ENCODE measurements at places on chromosomes 4 and X.

GRCh38 chrX:154068560-154068959 is 29.0 kb downstream of the MECP2 start:
- no peak for DNase-seq

DNA sequence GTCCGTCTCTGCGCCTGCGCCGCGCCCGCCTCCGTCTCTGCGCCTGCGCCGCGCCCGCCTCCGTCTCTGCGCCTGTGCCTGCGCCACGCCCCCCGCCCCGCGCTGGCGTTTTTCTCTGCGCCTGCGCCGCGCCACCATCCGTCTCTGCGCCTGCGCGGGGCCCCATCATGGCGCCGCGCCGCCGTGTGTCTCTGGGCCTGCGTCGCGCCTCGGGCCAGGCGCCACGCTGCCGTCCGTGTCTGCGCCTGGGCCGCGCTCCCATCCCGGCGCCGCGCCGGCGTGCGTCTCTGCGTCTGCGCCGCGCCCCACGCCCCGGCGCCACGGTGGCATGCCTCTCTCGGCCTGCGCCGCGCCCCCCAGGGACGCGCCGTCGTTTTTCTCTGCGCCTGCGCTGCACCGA is 51.8 kb upstream of the DUX4 start:
- DNase-seq, result peak; percentile 11

GRCh38 chrX:77779695-77780094 is 6.3 kb downstream of the ATRX start:
- no peak for DNase-seq

DNA sequence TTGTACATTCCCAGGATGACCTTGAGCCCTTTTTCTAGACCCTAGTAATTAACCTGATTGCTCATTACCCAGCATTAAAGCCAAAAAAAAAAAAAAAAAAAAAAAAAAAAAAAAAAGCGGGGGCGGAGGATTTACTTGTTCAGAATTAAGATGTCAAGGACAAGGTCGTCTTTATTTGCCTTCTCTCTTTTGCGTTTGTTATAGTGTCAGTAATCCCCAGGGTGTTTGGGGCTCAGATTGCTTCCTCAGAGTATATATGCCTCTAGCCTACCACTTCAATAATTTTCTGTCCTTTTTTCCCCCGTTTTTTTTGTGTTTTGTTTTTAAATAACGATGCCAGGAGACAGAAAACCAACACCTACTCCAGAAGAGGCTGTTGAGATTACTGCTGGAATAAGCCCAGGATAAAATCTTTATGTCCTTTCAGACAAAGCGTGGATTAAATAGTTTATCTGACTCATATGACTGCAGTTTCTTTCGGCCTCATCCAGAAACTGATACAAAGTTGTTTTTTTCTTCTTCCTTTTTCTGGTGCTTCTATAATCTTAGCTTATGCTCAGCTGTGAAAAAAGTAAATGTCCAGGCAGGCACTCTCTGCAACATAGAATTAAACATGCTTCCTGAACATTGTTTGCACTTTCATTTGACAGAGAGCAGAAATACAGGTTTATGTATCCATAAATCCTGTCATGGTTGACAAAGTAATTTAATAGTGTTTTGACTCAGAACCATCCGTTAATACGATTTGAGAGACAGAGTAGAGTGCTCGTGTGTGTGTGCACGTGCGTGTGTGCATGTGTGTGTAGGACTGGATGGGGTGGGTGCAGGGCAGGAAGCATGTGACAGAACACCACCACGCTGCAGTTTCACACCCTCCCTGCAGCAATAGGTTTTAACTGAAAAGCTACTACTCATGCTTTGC is 138.6 kb downstream of the AFF1 start:
- DNase-seq, result no peak

- DNase-seq, result no peak
These were observed 7.4 kb downstream of the DOK7 start for GRCh38 chr4:3470244-3471097.

GRCh38 chrX:96721354-96721753 is 36.7 kb downstream of the DIAPH2 start:
- no peak for DNase-seq

- DNase-seq, result no peak
These were observed 111.9 kb upstream of the PCDH18 start for GRCh38 chr4:137644201-137644600.

DNA sequence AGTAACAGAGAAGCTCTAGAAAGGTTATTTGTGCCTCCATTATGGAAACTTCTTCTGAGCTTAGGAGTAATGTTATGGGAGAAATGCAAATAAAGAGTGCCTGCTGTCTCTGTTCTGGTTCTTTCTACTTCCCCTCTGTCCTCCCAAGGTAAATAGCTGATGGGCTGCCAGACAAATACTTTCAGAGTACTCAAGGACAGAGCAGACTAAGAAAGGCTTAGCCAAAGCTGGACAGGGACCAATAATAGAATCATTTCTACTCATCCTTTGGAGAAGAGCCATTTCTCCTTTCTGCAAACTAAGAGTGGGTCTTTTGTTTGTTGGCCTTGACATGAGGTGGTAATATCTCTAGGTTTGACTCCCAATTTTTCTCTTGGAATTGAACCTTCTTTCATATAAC is 136.1 kb downstream of the MID1IP1 start:
- DNase-seq, result no peak

GRCh38 chr4:101292901-101293300 is 54.4 kb downstream of the PPP3CA start:
- no peak for DNase-seq

Measured in coronary artery (tissue), 2 donors.